ENCODE measurements at places on chromosomes 1 and 21.

- DNase-seq = peak; percentile 72
Measured at GRCh38 chr21:15221799-15222386, 157.1 kb upstream of the NRIP1 start.

DNA sequence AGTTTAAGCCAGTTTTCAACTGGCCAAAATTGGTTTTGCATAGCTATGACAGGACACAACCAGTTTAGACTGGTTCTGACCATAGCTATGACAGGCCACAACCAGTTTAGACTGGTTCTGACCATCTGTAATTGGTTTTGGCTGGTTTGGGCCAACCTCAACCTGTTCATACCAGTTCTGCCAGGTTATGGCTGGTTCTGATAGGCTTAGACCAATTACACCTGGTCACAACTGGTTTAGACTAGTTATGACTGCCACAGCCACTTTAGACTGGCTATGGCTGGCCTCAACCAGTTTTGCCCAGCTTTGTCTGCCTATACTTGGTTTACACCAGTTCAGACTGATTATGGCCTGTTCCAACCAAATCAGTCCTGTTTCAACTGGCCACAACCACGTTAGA lies 353.2 kb upstream of the CAMK1G start:
- no peak for DNase-seq

- peak; percentile 77 for DNase-seq
Measured at GRCh38 chr1:25890239-25891034, 14.9 kb upstream of the PAQR7 start.

GRCh38 chr1:231144416-231145193 lies 17.3 kb upstream of the TRIM67 start:
- DNase-seq = no peak

- peak; percentile 97 for DNase-seq
Measured at GRCh38 chr1:234975122-234975940, 153.3 kb downstream of the TOMM20 start.

DNA sequence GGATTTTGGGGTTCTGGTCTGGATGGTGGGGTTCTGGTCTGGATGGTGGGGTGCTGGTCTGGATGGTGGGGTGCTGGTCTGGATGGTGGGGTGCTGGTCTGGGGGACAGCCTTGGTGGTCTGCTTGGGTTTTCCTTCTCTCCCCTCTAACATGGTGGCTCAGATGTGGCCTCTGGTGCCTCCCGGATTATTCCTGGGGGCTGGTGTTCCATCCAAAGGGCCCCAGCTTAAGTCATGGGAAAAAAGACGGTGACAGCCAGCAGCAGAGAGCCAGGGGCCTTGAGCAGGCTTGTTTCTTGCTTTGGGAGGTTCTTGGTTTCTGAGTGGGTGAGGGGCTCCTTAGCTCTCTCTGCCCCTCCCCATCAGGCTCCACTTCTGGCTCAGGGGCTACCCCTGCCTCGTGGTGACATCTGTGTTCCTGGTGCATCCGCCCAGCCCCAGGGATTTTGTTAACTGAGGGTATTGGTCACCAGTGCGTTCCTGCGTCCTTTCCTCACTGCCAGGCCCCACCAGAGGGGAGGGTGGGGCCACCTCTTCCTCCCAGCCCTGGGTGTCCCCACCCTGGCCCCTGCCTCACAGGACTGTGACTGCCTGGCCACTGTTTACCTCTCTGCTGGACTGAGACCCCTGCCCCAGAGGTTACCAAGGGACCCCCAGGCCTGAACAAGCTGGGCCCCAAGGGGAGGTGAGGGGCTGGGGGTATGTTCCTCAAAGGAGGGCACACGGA lies 43.2 kb upstream of the ACTRT2 start:
- no peak for DNase-seq

DNA sequence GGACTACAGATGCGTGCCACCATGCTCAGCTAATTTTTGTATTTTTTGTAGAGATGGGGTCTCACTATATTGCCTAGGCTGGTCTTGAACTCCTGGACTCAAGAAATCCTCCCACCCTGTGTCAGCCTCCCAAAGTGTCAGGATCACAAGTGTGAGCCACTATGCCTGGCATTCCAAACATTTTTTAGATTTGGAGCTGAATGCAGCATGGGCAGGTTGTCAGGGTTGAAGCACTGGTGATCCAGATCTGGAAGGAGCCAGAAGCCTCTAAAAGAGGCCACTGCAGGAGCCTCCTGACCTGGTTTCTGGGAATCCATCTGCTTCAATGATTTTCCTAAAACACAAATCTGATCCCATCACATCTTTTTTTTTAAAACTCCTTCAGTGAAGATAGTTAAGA lies 1.8 kb upstream of the CTPS1 start:
- DNase-seq = no peak

DNA sequence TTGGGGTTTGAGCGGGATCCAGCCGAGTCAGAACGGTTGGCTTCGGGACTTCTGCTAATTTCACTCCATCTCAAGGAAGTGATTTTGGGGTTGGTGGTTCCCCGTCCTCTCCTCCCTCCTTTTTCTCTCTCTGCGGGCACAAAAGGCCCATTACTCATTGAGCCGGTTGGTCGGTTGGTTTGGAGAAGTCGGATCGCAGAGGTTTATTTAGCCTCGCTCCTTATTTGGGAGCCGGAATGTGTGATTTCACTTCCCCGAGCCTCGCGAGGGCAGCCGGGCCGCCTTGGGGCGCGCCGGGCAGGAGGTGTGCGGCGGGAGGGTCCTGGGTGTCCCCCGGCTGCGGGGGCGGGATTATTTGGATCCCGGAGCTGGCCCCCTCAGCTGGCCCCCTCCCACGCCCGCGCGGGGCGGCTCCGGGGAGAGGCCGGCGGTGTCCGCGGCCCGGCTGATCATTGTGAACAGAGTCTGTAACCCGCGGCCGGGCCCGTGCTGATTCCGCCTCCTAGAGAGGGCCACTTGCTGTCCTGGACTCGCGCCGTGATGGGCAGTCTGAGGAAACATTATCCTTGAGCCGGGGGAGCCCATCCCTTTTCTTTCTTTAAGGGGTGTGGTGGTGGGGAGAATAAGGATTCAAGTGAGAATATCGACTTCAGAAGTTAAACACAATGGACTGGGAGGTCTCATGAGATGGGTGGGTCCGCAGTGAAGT lies 1.2 kb downstream of the MAPKAPK2 start:
- peak; percentile 56 for DNase-seq

DNA sequence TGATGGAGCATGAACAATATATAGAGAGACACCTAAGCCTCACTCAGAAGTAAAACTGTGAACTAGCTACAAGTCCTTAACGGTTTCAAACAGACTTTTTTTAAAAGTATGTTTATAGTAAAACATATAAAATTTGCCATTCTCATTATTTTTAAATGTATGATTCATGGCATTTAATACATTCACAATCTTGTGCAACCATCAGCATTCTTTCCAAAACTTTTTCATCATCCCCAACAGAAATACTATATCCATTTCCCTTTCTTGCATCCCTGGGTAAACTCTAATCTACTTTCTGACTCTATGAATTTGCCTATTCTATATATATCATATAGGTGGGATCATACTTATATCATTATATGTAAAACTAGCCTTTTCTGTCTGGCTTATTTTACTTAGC lies 25.5 kb downstream of the EVI5 start:
- no peak for DNase-seq

- no peak for DNase-seq
Measured at GRCh38 chr1:209767096-209767495, 11.2 kb downstream of the TRAF3IP3 start.

DNA sequence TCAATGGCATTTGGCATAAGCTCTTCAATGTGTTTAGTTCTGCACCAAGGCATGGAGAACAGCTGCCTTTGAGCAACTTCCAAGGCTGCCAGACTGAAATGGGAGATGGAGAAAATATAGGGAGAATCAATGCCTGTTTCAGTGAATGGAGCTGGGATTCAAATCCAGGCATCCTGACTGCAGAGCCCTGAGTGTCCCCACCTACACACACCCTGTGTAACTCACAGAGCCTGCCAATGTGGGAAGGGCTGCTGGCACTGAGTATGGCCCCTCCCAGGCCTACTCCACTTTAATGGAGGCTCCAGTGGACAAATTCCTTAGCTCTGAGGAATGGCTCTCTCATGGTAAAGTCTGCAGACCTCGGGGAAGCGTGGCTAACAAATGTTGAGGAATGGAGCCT lies 145.6 kb upstream of the TNR start:
- no peak for DNase-seq

GRCh38 chr1:103901072-103901471 lies 151.4 kb downstream of the AMY1C start:
- DNase-seq = no peak

DNA sequence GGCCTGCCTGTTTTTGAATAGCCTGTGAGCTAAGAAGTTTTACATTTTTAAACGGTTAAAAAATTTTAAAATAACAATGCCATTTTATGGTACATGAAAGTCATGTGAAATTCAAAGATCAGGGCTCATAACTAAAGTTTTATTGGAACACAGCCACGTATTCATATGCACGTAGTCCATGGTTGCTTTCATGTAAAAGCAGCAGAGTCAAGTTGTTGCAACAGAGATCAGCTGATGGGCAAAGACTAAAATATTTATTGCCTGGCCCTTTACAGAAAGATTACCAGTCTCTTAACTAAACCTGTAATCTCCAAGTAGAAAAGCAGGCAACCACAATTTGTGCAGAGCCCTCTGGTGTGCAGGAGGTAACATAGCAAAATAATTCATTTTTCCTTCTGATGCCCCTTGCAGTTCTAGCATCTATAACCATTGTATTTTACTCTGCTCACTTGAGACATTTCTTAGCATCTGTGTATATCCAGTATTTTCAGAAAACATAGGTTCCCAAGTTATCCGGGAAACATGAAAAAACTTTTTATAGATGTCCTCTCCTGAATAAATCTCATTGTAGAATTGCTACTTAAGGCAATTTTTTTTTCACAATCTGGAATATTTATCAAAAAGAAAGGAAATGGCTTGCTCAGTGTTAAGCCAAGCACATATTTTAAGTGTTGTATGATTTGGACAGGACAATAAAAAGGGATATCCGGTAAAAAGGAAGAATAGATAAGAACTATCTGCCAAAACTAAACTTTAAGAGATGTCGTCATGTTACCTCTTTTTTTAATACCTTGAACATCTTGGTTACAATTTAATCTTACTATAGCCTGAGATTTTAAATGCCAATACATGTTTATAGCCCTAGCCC lies 430.8 kb downstream of the PLPP3 start:
- no peak for DNase-seq

GRCh38 chr1:208131621-208132286 lies 112.4 kb downstream of the PLXNA2 start:
- DNase-seq = no peak

DNA sequence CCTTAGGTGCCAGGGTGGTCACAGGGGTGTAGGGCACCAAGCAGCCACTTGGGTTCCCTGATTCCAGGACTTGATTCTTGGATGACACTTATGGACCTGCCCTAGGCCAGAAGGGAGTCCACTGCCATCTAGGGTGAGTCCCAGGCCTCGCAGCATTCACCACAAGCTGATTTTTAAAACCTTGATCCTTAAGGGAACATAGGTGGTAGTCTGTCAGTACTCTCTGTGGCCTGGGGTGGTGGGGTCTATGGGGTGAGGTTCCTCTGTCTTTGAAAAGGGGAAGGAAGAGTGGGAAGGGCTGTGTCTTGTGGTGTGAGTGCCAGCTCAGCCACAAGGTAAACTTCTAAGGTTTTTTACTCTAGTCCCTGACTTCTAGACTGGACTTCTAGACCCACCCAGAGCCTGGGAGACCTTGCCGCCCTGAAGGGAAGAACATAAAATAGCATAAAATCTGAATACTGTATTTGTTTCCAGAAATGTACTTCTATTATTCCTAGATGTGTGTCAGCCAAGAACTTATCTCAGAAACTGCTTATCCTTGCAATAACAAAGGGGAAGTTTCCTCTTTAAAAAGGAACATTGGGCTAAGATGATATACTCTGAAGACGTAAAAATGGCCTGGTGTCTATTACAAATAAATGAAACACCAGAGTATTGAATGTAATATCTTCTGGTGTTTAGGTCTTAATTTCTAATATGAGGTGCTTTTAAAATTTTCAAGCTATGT lies 757.3 kb downstream of the LTN1 start:
- no peak for DNase-seq

DNA sequence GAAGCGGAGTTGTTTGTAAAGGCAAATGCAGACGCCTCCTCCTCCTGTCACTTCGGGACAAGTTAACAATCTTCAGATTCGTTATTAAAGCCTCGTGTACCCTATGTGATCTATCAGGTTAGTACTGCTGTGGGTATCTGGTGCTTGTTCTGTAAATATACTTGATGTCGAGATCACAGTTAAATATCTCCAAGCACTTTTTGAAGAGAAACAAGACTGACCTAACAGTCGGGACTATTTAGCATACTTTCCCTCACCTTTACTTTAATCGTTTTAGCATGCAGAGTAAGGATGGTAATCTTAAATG lies 710 bp downstream of the KLHL20 start:
- DNase-seq = no peak

DNA sequence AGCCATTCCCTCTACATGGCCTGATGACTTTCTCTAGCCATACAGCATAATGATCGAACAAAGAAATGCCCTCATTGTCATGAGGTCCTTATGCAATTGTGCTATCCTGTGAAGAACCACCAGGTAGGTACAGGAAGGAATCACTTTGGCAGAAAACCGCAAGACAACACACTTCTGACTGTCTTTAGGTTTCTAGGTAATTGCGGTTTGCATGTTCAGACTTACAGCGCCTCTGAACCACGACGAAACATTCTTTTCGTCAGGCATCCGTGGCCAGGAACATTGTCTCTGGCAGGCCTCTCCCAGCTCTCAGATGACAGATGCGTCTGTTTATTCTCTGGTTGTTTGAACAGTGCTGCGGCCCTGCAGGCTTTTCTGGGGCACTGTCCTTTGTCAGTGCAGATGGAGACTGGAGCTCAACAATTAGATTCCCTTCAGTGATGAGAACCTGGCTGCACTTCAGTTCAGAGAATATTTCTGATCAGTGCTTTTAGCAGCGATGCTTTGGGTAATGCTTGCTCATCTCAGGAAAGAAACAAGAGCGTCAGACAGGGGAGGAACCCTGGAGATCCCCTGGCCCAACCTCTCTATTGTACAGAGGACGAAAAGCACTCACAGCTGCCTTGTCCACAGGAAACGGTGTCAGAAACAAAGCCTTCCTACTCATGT lies 63.4 kb downstream of the B3GALT5 start:
- DNase-seq = peak; percentile 91

DNA sequence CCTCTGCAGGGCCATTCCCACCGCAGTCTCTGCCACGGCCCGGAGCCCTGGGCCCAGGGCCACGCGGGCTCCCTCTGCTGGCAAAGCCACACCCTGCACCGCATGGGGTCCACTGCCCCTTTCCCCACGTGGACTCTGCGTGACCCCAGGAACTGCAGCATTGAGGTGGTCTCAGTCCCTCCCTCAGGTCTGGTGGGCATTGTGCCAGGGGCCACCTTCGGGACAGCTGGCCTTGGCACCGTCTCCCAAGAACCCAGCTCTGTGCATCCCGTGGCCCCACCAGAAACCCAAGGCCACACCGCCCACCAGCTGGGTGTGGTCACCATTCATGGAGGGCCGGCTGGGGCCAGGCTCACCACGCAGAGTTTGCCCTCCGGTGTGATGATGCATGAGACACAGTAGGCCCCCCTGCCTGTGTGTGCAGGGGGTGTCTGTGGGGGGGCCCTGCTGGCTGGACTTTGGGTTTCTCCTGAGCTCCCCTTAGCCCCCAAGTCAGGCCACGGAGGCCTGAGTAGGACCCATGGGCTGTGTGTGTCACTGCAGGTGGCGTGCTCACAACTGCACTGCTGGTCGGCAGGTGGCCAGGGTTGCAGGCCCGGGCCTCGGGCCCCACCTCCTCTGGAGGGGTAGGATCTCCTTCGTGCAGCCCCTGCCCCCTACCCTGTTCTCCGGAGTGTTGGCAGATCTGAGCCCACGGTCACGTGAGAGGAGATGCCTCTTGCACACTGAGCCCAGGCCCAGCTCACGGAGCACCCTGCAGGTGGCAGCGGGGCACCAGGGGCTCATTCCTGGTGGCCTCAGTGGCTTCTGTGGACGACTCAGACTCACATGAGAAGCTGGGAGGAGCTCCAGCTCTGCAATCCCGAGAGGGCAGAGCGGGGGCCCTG lies 5.8 kb downstream of the VWA1 start:
- no peak for DNase-seq

All from kidney epithelial cell (primary cell).